ENCODE measurements at places on chromosomes 4 and X.

DNA sequence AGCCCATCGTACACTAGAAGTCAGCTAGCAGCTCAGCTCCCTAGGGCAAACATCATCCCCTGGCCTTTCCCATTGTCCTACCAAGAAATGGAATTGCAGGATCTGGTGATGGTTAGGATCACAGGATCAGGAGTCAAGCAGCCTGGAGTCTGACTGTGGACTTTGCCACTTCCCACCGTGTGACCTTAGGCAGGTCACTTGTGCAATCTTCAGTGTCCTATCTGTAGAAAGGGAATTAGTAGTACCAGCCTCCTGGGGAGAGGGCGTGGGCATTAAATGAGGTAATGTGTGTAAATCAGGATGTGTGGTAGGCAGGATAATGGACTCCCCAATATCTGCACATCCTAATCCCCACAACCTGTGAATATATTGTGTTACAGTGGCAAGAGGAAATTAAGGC lies 38.6 kb upstream of the APLN start:
- no peak for DNase-seq

DNA sequence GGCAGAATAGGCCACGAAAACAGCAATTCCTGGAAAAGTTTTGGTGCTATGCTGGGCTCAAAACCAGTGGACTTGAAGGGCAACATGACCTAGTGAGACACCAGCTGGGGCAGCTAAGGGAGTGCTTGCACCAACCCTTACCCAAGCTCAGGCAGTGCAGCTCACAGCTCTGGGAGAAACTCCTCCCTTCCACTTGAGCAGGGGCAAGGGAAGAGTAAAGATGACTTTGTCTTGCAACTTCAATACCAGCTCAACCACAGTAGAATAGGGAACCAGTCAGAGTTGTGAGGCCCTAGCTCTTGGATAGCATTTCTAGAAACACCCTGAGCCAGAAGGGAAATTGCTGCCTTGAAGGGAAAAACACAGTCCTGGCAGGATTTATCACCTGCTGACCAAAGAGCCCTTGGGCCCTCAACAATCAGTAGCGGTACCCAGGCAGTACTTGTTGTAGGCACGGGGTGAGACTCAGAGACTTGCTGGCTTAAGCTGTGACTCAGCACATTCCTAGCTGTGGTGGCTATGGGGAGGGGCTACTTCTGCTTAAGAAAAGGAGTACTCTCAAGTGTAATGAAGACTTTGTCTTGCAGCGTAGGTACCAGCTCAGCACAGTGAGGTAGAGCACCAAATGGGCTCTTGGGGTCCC lies 19.7 kb upstream of the ABCG2 start:
- no peak for DNase-seq

GRCh38 chrX:134749706-134750445 lies 91.6 kb upstream of the PLAC1 start:
- no peak for DNase-seq

GRCh38 chrX:10104958-10105658 lies 51.7 kb upstream of the CLCN4 start:
- no peak for DNase-seq

DNA sequence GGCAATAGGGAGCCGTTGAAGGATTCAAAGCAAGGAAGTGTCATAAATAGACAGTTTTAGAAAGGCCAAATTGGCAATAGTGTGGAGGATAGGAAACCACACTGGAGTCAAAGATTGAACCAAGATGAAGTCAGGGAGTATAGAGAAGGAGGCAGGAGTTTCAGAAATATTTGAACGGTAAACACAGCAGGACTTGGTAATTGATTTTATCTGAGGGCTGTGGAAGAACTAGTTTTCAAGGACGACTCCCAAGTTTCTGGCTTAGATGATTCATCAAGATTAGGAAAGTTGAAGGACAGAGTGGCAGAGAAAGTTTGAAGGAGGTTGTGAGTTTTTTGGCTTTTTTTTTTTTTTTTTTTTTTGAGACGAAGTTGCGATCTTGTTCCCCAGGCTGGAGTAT lies 11.5 kb upstream of the TMEM31 start:
- no peak for DNase-seq

- DNase-seq = no peak
These were observed 50.9 kb downstream of the RTL5 start for GRCh38 chrX:72080800-72081199.

- no peak for DNase-seq
These were observed 29.3 kb downstream of the DYNLT3 start for GRCh38 chrX:37818031-37818430.

DNA sequence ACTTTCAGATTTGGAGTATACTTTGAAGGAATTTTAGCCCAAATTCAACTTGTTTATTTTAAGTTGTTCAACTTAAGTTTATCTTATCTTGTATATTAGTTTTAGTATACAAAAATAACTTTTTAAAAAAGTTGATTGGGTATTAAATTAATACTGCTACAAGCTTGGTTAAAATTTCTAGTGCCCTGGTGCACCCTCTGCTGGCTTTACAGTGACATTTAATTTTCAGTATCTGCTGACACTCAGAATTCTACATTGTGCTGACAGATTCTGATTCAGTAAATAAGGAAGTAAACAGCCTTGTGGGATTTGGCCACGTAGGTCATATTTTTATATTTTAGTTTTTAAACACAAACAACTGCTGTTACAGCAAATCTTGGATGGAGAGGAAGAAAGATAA lies 2.9 kb downstream of the EDA start:
- peak; percentile 11 for DNase-seq

- DNase-seq = no peak
These were observed 901.9 kb upstream of the AGA start for GRCh38 chr4:178344096-178344495.

DNA sequence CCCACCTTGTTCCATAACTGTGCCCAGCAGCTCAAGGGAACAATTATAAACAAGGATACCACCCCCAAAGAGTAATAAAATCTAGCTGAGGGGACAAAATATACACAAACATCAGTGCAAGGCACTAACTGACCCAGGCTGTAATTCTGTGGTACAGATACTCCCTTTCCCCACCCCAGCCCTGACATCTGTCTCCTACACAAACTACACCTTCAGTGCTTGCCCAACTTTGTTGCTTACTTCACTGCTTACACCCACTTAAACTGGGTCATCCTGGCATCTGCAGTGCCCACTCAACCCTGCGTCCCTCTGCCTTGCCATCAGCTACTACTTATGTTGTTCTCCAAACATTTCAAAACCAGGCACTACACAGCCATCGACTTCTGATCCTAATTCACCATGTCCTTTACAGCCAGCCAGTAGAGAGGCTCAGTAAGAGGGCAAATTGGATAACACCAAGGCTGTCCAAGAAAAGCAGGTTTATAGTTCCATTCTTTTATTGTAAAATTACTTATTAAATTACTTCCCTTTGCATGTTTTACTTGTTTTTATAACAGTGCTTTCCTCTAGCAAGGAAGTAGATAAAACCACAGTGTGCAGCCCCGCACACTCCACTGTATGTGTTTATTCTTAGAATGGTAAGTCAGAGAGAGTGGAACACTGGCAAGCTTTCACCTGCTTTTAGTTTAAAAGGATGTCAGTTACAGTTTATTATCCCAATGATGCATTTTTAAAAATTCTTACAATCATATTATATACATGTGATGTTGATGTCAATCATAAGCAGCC lies 149.6 kb downstream of the INPP4B start:
- DNase-seq = no peak

GRCh38 chr4:39341075-39341725 lies 25.0 kb downstream of the RFC1 start:
- DNase-seq = peak; percentile 80

- DNase-seq = no peak
These were observed 25.0 kb downstream of the CTPS2 start for GRCh38 chrX:16687514-16687913.

GRCh38 chr4:126223784-126224407 lies 909.1 kb downstream of the FAT4 start:
- DNase-seq = peak; percentile 19

DNA sequence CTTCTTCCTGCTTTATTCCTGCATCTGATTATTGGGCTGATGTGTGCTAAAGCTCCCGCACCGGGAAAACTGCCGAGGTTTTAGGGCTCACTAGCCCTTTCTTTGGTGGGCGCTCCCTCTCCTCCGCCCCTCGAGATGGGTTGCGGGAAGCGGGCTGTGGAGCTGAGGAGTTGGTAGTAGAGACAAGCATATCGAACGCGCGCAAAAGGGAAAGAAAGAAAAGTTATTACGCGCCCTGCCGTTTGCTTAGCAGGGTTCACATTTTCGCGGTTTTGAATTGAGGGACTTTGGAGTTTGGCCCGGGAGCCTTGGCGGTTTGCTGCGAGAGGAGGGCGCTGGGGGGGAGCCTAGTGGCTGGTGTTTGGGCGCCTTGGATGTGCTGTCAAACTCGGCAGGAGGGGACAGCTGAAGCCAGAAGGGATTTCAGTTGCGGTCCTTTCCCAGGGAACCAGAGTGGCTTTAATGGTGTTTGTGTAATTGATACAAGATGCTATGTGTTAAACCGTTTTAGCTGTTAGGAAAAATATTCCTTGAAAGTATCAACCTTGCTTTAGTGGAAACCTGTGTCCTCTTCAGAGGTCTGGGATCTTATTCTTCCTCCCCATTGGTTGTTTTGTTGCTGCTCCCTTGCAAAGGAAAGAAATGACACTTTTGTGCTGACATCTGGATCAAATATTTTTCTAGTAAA lies 1.1 kb downstream of the GAB1 start:
- no peak for DNase-seq

DNA sequence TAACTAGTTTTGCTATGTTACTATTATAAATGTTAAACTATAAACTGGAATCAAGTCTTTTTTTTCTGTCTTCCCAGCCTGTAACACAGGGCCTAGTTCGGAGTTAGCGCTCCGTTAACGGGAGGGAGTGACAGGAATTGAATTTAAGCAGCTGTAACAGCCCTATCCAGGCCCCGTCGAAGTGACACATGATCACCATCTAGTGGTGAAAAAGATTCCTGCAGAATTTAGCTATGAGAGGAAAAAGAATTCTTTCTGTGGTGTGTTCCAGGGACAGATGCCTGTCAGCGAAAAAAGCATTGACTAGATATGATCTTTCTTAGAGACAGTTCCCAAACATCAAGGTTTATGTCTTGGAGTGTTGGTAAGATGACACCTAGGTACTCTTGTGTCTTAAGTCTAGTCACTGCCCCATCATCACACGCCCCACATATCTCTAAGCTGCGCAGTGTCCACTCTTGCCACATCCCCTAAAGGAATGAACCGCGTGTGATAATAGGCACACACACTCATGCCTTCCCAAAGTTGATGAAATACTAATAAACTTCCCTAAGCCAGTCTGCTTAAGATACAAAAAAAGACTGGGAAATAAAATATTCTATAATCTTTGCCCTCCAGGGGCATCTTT lies 2.1 kb downstream of the GAB3 start:
- DNase-seq = no peak

GRCh38 chrX:46757052-46757451 lies 1.9 kb downstream of the SLC9A7 start:
- no peak for DNase-seq

DNA sequence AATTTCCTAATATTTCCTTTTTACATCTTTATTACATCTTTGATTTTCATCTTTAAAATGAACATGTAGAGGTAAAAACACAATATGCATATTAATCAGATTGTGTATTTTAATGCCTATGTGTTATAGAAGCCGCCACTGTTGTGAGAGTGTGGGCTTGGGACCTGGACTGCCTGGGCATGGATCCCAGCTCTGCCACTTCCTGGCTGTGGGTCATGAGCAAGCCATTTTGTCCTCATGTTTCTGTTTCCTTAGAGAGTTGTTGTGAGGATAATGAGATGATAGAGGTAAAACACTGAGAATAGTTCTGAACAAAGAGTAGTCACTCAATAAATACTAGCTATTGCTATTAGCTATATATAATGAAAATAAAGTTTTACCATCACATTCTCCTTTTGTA lies 38.4 kb upstream of the SCOC start:
- DNase-seq = peak; percentile 30

GRCh38 chr4:33064238-33064637 lies 2344.1 kb downstream of the PCDH7 start:
- DNase-seq = no peak

DNA sequence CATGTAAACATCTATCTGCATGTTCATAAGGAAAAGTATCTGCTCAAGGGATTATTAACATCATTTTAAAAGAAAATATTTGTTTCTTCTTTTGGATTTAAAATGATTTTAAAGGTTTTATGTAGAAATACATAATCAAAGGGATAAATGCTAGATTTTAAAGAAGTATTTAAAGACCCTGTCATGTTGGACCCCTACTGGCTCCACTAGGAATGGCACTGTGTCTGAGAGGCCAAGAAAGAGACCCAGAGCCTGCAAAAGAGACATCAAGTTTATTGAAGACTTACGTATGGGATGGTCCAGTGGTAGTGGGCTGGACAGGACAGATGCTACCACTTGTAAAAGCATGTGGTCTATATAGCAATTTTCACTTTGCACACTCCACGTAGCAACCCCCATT lies 78.7 kb upstream of the PCDH18 start:
- DNase-seq = no peak

DNA sequence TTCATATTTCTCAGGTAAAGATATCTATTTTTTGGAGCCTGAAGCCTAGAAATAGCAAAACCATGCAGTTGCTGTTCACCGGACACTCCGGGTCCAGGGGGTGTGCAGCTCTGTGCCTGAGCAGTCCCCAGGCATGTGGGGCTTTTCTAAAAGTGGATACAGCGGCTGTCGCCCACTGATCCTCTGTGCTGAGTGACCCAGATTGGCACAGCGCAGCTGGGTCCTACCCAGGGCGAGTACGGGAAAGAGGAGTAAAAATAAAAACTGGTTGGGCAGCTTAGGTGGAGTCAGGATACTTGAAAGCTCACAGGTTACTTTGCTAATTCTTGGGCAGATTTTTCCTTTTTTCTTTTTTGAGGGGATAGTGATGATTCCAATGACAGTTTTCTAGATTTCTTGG lies 118.8 kb downstream of the UCHL1 start:
- DNase-seq = no peak

DNA sequence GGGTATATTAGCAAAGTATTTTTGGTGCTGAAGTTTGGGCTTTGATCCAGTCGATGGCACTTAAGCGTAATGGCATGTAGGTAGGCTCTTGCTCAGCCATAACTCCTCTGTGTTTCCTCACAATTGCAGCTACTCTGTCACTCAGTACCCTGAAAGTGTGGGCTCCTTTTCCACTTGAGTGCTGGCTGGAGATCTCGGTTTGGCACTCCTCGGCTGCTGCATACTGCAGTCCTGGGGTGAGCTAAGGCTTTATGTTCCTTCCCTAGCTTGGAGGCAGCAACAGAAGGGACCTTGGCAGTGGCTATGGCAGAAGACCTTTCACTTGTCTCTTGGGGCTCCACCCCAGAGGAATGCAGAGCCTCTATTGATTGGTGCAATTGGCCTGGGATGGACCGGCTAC lies 106.7 kb upstream of the GRXCR1 start:
- no peak for DNase-seq

- no peak for DNase-seq
These were observed 20.8 kb downstream of the IRF2 start for GRCh38 chr4:184453365-184454160.

GRCh38 chr4:115780268-115780667 lies 666.8 kb upstream of the NDST4 start:
- no peak for DNase-seq

- no peak for DNase-seq
These were observed 65.8 kb upstream of the PRPS1 start for GRCh38 chrX:107562482-107562881.

GRCh38 chr4:108535757-108536156 lies 84.6 kb upstream of the RPL34 start:
- DNase-seq = no peak

GRCh38 chr4:143343276-143343831 lies 6.7 kb downstream of the GAB1 start:
- no peak for DNase-seq

GRCh38 chr4:114028071-114028470 lies 48.6 kb upstream of the ARSJ start:
- DNase-seq = no peak
